ENCODE measurements at places on chromosomes 4 and X.

DNA sequence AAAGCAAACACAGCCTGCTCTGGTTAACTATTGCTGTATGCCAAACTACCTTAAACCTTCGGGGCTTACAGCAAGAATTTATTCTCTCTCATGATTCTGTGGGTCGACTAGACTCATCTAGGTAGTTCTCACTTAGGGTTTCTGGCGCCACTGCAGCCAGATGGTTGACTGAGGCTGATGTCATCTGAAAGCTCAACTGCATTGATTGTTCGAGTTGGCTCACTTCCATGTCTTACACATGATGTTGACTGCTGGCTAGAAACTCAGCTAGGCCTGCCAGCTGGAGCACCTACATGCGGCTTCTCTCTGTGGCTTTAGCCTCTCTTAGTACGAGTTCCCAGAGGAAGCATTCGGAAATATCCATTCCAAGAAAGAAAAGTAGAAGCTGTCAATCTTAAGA, 103.2 kb downstream of the SRPX start:
- no peak for DNase-seq

DNA sequence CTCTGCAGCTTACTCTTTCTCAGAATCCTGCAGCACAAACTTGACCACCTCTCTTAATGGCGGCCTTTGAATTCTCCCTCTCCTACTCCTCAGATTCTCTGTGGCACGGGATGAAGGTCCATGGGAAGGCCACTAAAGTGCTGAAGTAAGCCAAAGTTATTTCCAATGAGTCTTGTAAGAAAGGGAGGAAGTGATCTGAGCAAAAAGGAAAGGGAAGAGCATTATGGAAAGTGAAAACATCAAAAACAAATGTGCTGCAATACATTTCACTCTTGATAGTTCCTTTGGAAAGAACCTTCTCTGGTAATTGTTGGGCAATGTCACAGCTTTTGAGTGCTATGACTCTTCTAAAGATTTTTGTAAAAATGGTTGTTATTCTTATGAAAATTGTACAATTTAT, 54.3 kb upstream of the CAMK2D start:
- DNase-seq: no peak

DNA sequence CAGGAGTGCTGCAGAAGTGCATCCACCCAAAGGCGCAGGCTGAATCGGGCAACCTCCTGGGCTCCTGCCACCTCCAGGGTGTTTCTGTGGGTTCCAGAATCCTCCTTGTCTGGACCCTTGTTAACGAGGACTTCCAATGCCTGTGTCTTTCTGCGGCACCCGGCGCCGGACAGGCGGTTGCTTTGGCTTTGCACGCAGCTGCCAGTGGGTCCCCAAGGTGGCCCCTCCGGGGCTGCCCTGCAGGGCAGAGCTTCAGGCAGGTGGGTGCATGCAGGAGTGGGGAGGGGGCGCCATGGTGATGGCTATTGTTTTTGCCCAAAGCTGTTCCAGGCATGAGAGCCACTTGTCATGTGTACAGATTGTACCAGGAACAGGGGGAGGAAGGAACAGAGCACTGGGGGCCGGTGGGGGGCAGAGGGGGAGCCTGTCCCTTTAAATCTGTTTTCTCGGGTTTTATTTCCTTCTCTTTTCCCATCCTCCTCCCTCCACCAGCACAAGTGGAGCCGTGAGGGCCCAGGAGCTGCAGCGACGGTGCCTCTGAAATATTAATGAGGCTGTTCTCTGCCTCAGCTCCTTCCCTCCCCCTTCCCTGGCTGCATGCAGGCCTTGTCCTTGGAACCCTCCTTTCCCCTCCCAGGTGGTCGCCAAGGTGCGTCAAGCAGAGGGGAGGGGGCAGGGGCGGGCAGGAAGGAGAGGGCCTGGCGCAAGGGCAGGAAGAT, 13.1 kb downstream of the ATP2B3 start:
- peak; percentile 62 for DNase-seq

DNA sequence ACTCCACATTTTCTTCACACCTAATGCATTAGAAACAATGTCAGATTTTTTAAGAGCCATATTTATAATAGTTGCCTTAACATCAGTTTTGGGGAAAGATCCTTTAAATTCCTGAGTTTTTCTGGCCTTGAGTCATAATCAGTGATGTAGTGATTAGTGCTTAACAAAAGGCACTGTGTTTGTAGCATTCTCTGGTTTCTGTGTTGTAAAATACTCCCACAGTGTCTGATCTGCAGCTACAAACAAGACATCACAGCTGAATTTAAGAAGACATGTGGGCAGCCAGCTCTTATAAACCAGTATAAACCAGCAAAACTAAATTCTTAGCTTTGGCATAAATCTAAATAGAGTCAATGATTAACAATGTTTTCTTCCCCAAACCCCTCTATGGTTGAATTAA, 233.8 kb downstream of the FSTL5 start:
- no peak for DNase-seq

DNA sequence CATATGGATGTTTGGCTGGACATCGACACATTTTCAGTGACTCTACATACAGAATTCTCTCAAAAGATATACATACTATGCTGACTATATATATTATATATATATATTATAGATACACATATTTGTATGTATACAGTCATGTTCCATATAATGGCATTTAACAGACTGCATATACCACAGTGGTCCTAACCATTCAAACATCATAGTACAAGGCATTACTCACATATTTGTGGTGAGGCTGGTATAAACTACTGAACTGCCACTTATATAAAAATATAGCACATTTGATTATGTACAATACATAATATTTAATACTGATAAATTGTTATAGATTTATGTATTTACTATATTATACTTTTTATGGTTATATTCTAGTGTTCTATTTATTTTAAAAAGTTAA, 168.5 kb downstream of the IL15 start:
- no peak for DNase-seq

DNA sequence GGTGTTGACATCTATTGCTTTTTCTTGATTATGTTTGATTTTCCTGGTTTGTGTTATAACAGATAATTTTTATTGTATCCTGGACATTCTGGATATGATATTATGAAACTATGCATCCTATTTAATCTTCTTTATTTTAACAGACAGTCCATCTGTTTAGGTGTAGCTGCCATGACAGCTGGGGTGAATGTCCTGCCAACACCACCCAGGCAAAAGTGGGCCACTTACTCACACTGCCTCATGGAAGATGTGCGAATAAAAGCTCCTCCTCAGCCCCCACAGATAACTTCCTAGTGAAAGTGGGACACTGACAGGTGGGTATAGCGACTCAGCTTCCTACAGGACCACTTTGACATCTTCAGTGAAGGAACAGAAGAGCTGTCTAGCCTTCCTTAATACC, 18.4 kb upstream of the CNKSR2 start:
- no peak for DNase-seq

DNA sequence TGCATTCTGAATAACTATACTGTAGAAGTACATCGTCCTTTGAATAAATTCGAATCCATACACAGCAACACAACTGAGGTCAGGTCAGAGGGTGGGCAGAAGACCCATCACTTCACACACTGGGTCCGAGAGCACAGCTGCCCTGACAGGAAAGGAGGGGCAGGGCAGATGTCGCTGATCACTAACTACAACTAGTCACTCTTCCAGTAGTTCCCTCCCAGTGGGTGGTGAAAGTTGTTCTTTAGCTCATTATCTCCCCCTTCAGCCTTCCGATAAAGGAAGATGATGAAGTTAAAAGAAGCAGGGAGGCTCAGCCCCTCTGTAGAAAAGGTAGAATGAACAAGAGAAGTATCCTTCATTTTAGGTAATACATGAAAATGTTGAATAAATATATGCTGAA, 278.9 kb downstream of the INPP4B start:
- DNase-seq: no peak

DNA sequence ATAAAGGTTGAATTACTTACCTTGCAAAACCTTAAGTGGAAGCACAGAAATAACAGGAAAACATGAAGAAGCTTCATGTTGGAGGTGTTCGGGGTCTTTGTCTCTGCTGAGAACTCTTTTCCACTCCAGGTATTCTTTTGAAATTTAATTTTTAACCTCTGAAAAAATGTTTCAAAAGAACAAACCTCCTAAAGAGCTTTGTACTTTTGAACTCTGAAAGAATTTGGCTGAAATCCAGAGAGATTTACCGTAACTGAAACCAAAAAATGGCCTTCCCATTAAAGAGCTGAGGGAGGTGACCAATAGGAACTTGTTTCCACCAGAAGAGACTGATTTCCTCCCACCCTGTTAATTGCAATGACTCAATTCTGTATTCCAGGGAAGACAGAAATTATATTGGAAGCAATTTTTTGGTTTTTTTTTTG, at the start of gene CFI:
Gene CFI, minus strand, starts transcription at position 105 of the 425 bp plus-strand sequence. Its CDS starts 28 bp downstream, at position 77.
- DNase-seq: no peak

DNA sequence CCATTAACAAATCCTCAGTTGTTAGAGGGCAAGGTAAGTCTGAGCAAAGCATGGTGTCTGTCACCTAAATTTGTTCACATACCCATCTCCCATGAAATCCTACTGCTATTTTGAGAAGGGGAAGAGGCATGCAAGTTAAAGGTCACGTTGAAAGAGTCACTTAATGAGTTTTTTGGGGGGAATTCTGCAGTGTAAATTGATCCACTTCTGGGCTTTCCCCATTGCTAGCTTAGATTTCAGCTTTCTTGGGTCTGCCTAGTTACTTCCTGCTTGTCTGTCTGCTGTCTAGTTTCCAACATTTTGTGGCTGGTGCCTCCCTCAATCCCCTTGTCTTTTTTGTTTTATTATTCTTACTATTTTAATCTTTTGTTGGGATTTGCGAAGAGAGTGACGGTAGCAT, 32.0 kb downstream of the CEP135 start:
- no peak for DNase-seq

- no peak for DNase-seq
Measured at GRCh38 chr4:16222957-16223527, 3.2 kb downstream of the TAPT1 start.

DNA sequence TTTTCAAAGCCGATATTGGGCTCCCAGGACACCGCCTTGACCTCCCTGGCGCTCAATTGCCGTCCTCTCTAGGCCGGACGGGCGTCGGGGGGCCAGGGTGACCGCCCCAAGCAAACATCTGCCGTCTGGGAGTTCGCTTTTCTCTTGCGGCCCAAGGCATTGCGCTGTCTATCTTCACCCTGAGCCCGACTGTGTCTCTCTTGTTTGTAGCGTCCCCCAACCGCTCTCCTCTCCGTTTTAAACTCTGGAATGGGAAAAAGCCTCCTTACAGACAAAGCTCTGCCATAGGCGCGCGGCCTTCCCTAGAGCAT, 551 bp upstream of the ARX start:
- no peak for DNase-seq

DNA sequence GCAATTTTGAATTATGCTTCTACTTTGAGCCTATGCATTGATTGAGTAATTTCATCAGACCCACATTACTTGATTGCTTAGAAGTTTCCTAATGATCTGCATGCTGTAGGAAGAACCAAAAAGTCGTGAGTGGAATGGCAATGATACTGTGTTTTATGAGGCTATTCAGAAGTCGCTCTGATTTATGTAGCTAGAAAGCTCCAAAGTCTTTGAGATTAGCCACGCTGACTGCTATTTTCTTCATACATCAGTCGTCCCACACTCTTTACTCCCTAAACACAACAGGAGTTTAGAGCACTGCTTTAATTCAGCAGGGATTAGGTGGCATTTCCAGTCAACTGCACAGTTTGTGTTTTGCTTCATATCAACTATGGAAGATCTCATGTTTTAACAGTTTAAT, 4.1 kb downstream of the GRID2 start:
- no peak for DNase-seq

DNA sequence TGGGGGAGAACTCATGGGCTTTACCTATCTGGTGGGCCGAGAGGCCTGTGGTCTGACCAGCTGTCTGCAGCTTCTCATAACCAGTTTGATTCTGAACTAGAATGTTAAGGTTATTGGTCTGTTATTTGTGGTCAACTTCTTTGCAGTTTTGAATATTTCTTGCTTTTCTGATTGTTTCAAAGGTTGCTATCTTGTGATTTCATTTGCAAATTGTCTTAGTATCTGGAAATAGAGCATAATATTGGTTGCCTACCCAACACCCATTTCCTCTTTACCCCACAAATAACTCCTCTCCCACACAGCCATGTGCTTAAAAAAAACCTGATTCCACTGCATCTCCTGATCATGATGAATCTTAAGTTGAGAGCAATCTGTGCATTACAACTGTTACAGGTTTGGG, 39.1 kb upstream of the BMP2K start:
- no peak for DNase-seq

- DNase-seq: no peak
Measured at GRCh38 chr4:13966231-13967195, 339.0 kb upstream of the BOD1L1 start.

GRCh38 chr4:72817012-72817411, 248.0 kb upstream of the ADAMTS3 start:
- no peak for DNase-seq

DNA sequence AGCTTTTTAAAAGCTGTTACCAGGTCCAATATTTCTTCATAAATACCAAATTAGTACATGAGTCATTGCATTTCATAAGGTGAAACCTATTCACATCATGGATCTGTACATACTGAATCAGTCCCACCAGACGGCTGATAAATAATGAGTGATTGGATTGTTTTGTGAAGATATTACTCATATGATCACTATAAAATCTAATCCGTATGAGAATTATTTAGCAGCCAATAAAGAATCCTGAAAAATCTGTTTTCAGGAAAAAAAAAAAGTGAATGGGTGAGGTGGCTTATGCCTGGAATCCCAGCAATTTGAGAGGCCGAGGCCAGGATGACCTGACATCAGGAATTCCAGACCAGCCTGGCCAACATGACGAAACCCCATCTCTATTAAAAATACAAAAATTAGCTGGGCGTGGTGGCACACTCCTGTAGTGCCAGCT, 438.1 kb downstream of the INPP4B start:
- no peak for DNase-seq

Measured in NCI-H187 (cell line).